A549 (cell line): ENCODE measurements at places on chromosomes 3 and 15.
A peak's percentile ranks its signal among the peaks of the same experiment; 100 is the strongest.

- peak; percentile 15 for DNase-seq
Observed at GRCh38 chr3:29937185-29937584, 656.3 kb downstream of the RBMS3 start.

- no peak for DNase-seq
Observed at GRCh38 chr3:57052662-57053061, 7.8 kb upstream of the SPATA12 start.

DNA sequence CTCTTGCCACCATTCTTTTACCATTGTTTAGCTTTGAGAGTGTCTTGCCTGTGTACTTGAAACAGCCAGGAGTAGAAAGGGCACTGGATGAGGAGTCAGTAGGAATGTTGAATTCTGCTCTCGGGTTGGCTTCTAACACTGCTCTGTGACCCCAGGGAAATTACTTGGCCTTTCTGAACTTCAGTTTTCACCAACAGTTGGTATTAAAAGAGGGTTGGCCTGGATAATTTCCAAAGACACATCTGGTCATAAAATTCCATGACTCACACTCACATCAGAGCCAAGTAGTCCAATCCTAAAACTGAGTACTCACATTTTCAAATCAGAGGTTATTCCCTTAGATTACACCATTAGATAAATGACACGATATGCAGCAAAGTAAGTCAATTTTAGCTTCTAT lies 141.6 kb downstream of the ECT2 start:
- no peak for DNase-seq

DNA sequence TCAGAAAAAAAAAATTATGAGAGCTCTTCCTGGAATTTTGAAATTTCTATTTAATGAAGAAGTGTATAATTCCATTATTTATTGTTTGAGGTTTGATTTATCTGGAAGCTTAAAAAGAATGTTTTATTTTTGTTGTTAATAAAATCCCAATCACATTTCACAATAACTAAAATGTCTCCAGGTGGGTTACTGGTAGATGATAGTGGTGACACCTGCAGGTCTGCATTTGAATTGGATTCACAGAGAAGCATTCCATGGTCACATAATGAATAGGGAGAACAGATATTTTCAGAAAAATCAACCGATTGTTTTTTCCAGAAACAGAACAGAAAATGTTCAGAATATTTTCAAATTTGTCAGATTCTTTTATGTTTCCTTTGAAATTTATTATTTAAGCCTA lies 48.3 kb downstream of the ASB7 start:
- peak; percentile 34 for DNase-seq

- no peak for DNase-seq
Observed at GRCh38 chr15:24054547-24055245, 367.6 kb upstream of the NDN start.

DNA sequence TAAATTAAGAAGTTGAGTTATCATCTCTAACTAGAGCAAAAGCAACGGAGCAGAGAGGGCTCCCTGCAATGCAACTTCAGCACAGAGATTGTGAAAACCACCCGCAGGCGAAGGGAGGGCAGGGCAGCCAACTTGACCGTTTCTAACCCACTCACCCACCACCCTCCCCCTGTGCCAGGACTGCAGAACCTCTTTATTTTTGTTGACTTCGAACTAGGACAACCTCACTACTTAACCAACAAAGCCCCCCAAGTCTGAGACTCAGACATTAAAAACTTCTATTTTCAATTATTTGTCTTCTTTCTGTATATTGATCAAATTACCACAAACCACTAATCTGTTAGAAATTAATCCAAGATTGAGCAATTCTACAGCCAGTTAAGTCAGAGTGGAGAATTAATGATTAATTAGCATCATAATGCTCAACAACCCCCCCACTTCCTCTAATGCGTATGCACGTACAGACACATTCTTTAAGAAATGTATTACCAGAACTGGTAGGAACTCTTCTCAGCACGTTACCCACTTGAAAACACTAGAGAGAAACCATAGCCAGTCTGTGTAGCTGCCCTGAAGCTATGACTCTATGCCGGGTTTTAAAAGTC lies 2.0 kb downstream of the MGLL start:
- peak; percentile 43 for DNase-seq

- DNase-seq, result no peak
Observed at GRCh38 chr15:81547521-81548132, 173.6 kb upstream of the TMC3 start.

DNA sequence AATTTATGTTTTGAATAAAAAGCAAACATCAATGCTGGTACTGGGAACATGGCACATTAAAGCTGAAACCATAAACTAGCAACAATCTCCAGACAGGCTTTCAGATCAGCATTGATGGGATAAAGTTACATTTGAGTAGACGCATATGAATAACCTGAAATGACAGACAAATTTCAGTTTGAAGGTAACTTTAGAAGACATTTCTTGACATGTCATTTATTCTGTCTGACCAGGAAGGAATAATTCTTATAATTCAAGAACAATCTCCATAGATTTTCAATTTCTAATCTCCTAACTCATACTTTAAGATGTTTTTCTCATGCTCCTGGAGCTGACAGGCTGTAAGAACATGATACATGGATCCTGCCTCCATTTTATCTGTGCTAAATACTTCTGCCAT lies 69.8 kb downstream of the PLCH1 start:
- no peak for DNase-seq

DNA sequence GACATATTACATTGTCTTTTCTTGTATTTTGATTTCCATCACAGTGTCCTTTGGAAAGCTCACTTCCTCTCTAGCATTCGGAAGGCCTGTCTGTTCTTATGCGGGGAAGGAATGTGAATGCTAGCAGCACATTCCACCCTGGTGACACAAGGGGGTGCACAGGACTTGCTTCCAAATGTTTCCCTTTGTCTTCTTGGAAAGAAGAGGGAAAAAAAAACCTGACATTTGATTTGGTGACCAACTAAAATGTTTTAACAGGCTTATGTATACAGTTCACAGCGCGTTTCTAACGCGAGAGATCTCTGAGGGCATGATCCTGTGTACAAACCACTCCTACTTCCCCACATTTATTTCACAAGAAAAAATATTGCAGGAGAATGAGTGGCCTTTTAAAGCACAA lies 107.6 kb upstream of the FXR1 start:
- peak; percentile 12 for DNase-seq

- DNase-seq, result peak; percentile 61
Observed at GRCh38 chr3:155416500-155417118, 123.1 kb upstream of the STRIT1 start.

DNA sequence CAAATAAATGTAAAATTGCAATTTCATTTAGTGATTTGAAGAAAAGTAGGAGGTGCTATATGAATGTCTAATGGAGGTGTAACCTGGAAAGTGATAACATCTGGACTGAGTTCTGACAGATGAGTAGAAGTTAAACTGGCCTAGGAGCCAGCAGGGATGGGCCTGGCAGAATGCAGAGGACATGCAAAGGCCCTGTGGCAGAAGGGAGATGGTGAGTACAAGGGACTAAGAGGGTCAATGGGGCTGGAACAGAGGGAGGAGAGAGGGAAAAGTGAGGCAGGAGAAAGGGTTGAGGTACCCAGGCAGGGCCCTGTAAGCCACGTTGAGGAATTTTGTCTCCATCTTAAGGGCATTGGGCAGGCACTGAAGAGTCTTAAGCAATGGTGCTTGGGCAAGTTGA lies 3.4 kb upstream of the PPP1R14D start:
- DNase-seq, result no peak

DNA sequence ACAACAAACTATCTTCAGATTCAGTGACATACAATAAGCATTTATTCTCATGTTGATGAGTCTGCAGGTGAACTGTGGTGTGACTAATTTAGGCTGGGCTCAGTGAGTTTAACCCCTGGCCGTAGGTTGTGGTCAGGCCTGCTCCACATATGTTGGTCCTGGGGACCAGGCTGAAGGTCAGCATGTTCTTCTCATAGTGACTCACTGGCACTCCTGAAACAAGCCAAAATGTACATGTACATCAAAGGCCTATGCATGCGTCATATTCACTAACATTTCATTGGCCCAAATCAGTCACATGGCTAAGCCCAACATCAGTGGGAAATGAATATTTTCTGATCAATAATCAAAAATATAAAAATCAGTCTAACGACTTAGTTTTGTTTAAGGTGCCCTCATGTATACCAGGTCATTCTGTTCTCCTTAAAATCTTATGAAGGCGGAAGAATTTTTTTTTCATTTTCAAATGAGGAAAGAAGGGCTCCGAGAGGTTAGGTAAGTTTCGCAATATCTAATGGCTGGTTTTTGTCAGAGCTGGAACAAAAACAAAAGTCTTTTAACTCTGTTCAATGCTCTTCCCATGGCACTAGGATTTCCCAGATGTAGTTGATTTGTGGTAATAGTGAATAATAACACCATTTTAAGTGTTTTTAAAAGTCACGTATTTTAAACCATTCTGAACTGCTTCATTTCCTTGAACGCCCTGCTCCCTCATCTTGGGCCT lies 148.5 kb downstream of the MFSD1 start:
- DNase-seq, result no peak

DNA sequence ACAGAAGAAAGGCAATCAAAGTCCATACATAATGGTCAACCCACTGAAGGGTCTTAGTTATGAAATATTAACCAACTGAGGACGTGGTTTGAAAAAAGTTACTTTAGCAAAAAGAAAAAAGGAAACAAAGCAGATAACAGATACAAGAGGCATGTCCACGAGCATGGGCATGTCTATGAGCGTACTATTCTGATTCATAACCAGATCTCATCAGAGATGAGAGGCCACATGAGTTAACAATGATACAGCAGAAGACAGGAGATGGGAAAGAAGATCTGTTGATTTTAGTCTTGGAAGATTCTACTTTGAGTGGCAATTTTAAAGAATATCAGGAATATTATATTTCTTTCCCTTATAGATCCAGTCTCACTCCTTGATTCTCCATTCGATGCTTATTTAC lies 262.9 kb upstream of the SLITRK3 start:
- peak; percentile 37 for DNase-seq

DNA sequence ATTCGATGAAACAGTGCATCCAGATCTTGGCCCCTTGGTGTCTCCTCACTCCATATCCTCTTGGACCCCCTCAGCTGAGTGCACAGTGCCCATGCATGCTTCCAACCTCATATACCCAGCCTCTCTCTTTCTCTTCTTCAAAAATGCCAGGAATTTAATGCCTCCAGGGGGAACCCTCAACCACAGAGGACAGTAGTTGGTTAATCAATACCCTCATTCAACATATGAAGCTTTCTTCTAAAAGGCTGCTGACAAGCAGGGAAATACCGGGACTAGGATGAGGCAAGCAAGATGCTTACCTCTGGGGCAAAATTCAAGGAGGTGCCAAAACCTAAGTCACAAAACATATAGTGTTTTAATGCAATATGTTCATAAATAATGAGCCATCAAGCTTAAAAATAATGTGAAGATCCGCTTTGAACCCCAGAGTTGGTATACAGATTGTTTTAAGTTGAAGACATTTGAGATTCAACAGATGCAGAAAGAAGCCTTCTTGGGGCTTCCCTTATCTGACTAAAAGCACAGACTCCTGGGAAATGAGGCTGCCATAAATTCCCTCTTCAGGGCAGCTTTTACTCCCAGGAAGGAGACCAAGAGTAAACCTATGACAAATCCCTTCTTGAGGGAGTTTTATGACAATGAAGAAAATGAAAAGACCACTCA lies 48.2 kb upstream of the FHIT start:
- no peak for DNase-seq

GRCh38 chr3:38005076-38006020 lies 14.8 kb downstream of the VILL start:
- no peak for DNase-seq

GRCh38 chr15:40130799-40131502 lies 22.3 kb upstream of the BMF start:
- DNase-seq, result no peak

- DNase-seq, result no peak
Observed at GRCh38 chr3:82224661-82225060, 463.2 kb upstream of the GBE1 start.
